Right cardiac atrium (tissue), 5 donors: ENCODE measurements at places on chromosomes 1 and 21. TPM values are rescaled to one million over a fixed set of nuclear protein-coding genes. Genes with fewer than 3 reads are reported as not detected.

RGS18 gene
- total RNA-seq = 0.53 TPM

CD5L gene
- total RNA-seq = 0.42 TPM

MPL gene
- 1.3 TPM for total RNA-seq

ELAPOR1 gene
- 0.28 TPM for total RNA-seq

ZSWIM5 gene
- 1.9 TPM for total RNA-seq

PGBD5 gene
- 26.4 TPM for total RNA-seq
